ENCODE measurements at places on chromosomes 12 and 14. TPM values are rescaled to one million over a fixed set of nuclear protein-coding genes. Genes with fewer than 3 reads are reported as not detected.

Gene CLEC1B
- total RNA-seq, result not detected

Gene FAM186B
- total RNA-seq, result 0.62 TPM

Gene GYS2
- total RNA-seq, result 0.16 TPM

Gene P2RX2
- total RNA-seq, result not detected

Gene INSM2
- total RNA-seq, result not detected

Gene SYNDIG1L
- total RNA-seq, result not detected

Gene CIROP
- not detected for total RNA-seq

Gene SLC4A8
- total RNA-seq, result 2.6 TPM

Gene PLEKHD1
- not detected for total RNA-seq

Gene ASCL1
- 0.08 TPM for total RNA-seq

Gene CLEC9A
- total RNA-seq, result not detected

Gene WASHC3
- 26.3 TPM for total RNA-seq

Gene KCNH3
- 1.6 TPM for total RNA-seq

Gene TPCN1
- total RNA-seq, result 31.4 TPM

Gene KRT71
- not detected for total RNA-seq

Gene FOXG1
- not detected for total RNA-seq

Gene HOXC5
- not detected for total RNA-seq

Gene RAB2B
- 32.5 TPM for total RNA-seq

Gene CLEC12A
- total RNA-seq, result not detected

Gene AQP2
- total RNA-seq, result not detected

Data from activated T-helper 1 cell treated with anti-CD3 and anti-CD28 coated beads, Interleukin-12 subunit alpha, Interleukin-12 subunit beta, Interleukin-2, Interleukin-4 antibody, amounts not matched to agents 30 ng/mL and 10 ng/mL and 1 ng/mL, durations not matched to agents 14 hours and 24 hours and 36 hours (primary cell).